ENCODE measurements at places on chromosomes 3 and 15. TPM values are rescaled to one million over a fixed set of nuclear protein-coding genes. Genes with fewer than 3 reads are reported as not detected.

The NEO1 gene
- total RNA-seq = 16.1 TPM

The GPR15 gene
- not detected for total RNA-seq

The SLC24A1 gene
- total RNA-seq = 8.0 TPM

The SCAANT1 gene
- total RNA-seq = not detected

The SCN11A gene
- total RNA-seq = under 0.01 TPM

The ZPLD1 gene
- total RNA-seq = not detected

The CISH gene
- total RNA-seq = 0.73 TPM

The NUP210 gene
- total RNA-seq = under 0.01 TPM

The CADPS gene
- total RNA-seq = 3.8 TPM

The SLC9A9 gene
- 59.9 TPM for total RNA-seq
